Uterus (tissue), 4 donors: ENCODE measurements at places on chromosomes 11 and 22. TPM values are rescaled to one million over a fixed set of nuclear protein-coding genes. Genes with fewer than 3 reads are reported as not detected.
A peak's percentile ranks its signal among the peaks of the same experiment; 100 is the strongest.

DNA sequence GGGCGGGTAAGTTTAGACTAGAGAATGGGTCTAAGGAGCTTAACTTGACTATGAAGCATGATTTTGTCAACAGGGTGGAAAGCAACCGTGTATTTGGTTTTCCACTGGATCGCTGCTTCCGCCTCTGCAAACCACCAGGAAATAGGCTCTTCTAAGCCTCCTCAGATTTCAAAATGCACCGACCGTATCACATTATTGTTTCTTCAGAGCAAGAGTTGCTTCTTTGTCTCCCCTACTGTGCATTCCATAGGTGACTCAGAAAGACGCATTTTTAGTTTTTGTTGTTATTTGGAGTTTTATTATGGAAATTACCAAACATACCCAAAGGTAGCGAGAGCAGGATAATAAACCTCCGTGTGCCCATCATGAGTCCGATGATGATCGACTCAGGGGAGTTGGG is 64.3 kb upstream of the RASD2 start:
- H3K27me3 ChIP-seq: no peaks in the 10 kb centered on the region
- no peak overlapping the region for H3K27ac ChIP-seq
- H3K4me1 ChIP-seq: peaks cover 30% of the 10 kb centered on the region
- H3K36me3 ChIP-seq: no peaks in the 10 kb centered on the region

- no peaks in the 10 kb centered on the region for H3K4me1 ChIP-seq
- no peak for DNase-seq
- H3K27me3 ChIP-seq: no peaks in the 10 kb centered on the region
- H3K27ac ChIP-seq: peak overlapping the region; percentile 16
- no peaks in the 10 kb centered on the region for H3K36me3 ChIP-seq
- H3K4me3 ChIP-seq: no peak overlapping the region
These were observed 86.8 kb downstream of the PRMT3 start for GRCh38 chr11:20474176-20474881.

- H3K27ac ChIP-seq: no peak overlapping the region
- H3K27me3 ChIP-seq: no peaks in the 10 kb centered on the region
- H3K4me3 ChIP-seq: no peak overlapping the region
- no peaks in the 10 kb centered on the region for H3K36me3 ChIP-seq
These were observed 711.3 kb downstream of the OPCML start for GRCh38 chr11:132821014-132821413.

GRCh38 chr22:27798511-27799014 is 3.0 kb downstream of the MN1 start:
- no peak overlapping the region for H3K27ac ChIP-seq
- no peaks in the 10 kb centered on the region for H3K27me3 ChIP-seq
- H3K36me3 ChIP-seq: no peaks in the 10 kb centered on the region
- peaks cover 9% of the 10 kb centered on the region for H3K4me1 ChIP-seq
- no peak overlapping the region for H3K4me3 ChIP-seq

DNA sequence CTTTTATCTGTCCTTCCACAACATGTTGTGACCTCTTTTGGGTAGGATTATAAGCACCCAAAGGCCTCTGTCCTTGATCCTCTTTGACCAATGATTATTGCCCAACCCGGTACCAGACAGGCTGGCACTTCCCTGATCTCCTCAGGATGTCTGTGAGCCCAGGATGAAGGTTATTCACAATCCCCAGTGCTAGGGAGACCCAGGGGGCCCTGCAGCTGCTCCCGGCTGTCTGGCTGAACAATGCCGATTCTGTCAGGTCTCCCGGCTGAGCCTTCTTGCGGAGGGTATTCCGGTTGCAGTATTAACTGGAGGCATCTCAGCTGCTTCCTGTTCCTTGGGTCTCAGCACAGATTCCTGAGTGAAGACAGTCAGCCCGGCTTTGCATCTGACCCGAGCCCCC is 71.2 kb upstream of the CDON start:
- peaks cover 25% of the 10 kb centered on the region for H3K4me1 ChIP-seq
- no peaks in the 10 kb centered on the region for H3K27me3 ChIP-seq
- no peaks in the 10 kb centered on the region for H3K36me3 ChIP-seq
- H3K27ac ChIP-seq: no peak overlapping the region
- DNase-seq: no peak

HIRA gene
- total RNA-seq: 0.29 TPM

OR5P2 gene
- total RNA-seq: not detected
